Stimulated activated CD4-positive, alpha-beta T cell treated with anti-CD3 and anti-CD28 coated beads, Interleukin-15, amount 100 ng/mL, for 1 hour (primary cell): ENCODE measurements at places on chromosomes 3 and 15.

DNA sequence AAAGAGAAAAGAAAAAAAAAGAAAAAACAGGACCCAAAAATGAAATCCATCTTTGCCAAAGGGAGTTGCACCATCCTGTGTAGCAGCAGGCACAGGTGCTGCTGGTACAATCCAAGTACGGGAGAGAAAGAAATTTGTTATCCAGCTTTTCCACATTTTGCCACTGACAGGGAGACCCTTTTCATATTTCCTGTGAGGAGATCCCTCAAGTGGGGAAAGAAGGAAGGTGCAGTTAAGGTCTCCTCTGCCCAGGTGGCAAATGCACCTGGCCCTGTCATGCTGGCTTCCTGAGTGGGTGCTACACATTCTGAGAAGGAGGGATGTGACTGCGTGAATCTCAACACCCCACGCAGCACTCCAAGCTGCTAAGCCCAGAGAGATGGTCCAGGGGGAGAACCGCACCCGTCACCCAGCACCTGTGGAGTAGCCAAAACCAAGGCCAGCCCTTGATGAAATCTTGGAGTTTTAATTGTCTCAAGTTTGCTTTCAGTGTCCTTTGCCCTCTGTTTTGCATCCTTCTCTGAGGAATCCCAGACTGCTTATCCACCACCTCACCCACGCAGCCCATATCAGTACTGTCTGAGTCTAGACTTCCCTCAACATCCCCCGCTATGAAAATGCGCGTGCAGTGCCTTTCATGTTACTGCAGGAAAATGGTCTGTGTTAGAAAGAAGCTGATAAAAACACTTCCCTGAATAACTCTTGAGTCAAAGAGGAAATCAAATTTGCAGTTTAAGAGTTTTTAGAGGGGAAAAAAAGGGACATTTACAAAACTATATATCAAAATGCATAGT, 141.9 kb upstream of the THBS1 start:
- no peak for DNase-seq

DNA sequence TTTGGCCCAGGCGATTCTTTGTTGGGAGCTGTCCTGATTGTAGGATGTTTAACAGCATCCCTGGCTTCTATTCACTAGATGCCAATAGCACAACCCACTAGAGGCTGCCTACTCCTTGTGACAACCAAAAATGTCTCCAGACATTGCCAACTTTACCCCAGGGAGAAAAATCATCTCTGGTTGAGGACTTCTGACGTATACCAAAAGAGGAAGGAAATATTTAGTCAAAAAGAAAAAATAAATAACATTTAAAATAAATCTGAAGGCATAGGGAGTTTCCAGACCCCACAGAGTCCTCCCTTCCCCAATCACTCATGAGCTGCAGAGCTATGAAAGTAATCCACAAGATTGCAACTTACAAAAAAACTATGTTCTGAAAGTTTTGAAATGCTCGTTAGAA, 61.0 kb downstream of the MECOM start:
- no peak for DNase-seq

DNA sequence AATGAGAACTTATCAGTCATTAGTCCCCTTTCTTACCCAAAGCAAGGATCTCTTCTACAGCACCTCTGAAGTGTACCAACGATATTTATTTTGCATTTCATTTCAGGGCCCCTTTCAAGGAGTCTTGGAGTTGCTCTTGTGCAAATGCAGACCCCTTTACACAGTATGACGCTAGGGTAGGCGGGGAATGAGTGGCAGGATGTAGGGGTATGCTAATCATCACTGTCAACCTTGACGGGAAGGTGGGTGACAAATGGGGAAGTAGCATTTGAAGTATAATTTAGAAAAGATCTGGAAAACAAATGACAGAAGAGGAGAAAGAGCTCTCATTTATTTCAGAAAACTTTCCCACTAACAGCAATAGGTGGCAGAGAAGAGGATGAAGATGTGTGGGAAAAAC, 94.4 kb downstream of the LRRN1 start:
- DNase-seq, result no peak

DNA sequence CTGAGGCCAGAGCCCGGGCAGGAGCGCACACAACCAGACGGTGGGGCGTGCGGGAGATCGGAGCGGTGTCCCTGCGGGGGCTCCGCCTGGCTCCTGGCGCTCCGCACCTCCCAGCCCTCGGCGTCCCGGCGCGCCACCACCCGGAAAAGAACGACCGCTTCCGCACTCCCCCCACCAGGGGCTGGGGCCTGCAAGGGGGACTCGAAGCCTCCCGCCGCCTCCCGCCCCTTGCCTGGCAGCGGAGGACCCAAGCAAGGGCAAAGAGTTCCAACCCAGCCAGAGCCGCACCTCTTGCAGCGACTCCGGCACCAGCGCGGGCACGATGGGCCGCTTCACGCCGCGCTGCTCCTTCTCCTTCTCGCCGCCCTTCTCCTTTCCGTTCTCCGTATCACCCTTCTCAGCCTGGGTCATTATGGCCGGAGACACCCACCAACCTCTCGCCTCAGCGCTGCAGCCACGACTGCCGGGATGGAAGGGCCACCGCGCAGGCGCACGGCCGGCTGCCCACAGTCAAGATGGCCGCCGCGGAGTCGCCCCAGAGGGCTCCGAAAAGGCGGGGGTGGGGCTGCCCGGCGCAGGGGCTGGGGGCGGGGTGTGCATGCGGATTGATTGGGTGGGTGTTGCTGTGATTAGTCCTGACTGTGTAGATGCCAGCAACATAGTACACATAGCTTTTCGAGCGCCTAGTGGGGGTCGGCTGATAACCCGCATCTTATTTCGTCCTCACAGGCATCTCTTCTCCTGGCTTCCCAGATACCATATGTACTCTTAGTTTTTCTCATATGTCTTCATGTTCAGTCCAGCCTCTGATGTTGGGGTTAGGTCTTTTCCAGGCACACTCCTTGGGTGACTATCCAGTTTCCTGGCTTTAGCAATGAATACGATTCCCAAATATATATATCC, at the start of gene ACTR8:
TSS of gene ACTR8 (minus strand) at position 462 of the 903 bp plus-strand sequence. CDS start at position 411, 51 bp downstream.
- DNase-seq, result peak; percentile 80

DNA sequence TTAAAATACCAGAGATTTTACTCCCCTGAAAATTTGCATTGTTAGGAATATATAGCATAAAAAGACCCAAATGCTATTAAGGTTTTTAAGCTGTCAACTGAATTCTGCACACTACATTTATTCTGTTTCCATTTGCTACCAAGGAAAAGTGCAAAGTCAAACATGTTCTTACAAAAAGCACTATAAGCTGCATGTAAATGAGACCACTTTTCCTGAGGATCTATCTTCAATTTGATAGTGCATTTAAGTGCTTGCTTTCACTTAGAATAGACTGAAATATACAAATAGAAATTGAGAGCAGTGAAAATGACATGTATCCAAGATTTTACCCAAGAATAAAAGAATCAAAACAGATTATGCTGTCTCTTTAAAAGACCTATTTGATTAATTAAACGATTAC, 1216.2 kb downstream of the ROBO2 start:
- no peak for DNase-seq

DNA sequence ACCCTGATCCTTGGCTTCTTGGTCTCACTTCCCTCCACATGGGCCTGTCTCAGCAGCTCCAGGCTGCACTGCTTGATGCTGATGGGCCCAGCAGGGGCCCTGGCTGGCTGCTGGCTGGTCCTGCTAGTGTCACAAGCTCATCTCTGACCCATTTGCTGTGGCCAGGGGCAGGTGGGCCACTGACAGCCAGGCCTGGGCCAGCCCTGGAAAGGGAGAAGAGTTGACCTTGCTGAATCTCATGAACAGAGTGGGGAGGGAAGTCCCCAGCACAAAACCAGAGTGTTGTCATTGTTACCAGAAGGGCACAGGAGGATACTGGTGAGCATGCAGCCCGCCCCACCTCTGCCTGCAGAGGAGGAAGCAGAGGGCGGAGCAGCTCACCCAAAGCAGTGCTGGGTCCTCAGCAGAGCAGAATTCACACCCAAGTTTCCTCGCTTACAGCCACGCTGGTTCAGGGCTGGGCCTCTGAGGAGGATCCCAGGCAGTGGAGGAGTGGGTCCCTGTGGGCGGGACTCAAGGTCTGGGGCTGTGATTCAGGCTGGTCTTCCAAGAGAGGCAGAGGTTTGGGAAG, 7.6 kb upstream of the KLF15 start:
- no peak for DNase-seq

DNA sequence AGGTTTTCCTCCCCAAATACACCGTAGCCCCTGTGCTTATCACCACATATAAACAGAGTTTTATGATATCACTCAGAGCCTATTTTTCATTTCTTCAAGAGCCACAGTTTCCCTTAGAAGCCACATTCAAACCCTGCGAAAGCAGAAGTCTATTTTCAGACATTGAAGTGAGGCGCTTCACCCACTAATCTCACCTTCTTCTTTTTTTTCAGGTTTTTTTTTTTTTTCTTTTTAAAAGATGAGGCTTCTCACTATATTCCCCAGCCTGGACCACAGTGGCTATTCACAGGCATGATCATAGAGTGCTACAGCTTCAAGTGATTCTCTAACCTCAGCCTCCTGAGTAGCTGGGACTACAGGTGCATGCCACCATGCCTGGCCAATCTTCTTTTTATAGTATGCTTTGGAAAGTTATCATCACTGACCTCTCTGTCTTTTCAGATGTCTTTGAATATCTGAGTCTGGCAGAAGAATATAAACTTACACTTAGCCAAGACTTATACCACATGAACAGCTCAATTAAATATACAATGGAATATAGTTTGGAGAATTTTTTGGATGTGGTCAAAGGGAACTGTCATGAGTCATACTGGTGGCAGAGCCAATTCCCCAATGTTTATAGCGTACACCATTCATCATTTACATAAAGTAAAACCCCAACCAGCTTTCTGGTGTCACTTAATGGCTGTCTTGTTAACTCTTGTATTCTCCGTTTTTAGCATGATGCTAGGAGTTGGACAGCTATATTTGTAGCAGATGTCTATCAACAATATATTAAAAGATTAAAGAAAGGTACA, 59.7 kb upstream of the CCDC50 start:
- DNase-seq, result no peak

DNA sequence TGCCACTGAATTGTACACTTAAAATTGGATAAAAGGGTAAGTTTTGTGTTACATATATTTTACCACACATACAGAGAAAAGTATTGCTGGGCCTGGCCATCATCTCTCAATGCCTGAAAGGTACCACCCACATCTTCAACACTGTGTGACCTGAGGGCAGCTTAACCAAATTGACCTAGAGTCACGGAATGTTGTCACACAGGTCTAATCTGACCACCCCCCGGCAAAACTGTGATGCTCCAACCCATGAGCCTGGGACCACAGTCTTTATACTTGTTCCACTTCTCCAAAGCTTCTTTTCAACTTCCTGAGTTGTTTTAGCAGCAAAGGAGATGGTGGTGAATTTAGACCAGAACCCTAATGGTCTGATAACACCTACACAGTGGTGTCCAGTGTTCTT, 210.3 kb upstream of the TPM1 start:
- no peak for DNase-seq

- no peak for DNase-seq
These were observed 15.3 kb upstream of the FAM3D start for GRCh38 chr3:58681863-58682262.

DNA sequence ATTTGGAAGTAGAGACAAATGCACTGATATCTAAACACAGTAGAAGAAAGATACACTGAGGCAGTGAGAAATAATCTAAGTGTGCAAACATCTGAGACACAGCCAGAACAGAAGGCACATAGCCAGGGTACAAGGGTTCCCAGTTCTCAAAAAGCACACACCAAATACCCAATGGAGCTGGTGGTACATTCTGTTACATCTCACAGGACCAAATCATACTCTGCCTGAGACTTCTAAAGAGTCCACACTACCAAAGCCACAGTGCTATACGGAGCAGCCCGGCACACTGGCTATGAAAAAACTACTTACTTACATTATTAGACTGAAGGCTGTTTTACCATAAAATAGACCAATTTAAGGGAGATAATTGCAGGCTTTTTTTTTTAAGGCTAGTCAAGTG, 19.3 kb downstream of the CLPX start:
- no peak for DNase-seq

- no peak for DNase-seq
These were observed 23.8 kb upstream of the OXTR start for GRCh38 chr3:8793242-8793641.

- DNase-seq, result no peak
These were observed 955.7 kb downstream of the TUSC7 start for GRCh38 chr3:117665296-117665695.

DNA sequence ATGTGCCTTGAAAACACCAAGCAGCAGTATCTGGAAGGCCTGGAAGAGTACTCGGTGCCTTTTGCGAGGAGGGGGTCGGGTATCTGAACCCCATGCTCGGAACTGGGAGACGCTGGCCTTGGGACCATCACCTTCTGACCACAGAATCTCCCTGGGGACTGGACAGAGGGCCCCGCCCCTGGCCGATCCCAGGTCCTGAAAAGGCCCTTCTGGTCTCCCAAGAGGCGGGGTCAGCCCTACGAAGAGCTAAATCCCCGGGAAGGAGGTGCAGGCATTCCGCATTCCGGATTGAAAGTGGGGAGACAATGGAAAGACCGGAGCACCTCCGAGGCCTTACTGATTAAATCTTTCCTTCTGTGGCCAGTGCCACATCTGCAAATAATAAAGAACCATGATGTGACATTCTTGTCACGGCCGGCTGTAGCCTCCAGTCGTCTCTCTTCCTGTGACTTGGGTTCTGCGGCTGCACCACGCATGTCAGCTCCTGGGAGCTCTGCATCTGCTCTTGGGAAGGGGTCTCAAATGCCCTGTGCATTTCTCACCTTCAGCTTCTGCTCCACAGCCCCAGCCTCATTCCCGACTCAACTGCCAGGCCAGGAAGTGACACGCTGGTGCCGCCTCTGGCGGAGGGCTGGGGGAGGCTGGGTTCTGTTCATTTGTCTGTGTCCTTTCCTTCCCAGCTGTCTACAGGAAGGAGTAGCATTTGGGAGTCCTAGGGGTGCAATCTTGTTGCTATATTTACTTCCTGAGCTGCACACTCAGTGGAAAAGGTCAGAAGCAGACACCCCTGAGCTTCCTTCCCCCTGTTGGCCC, 173.5 kb downstream of the KLF13 start:
- DNase-seq, result no peak

DNA sequence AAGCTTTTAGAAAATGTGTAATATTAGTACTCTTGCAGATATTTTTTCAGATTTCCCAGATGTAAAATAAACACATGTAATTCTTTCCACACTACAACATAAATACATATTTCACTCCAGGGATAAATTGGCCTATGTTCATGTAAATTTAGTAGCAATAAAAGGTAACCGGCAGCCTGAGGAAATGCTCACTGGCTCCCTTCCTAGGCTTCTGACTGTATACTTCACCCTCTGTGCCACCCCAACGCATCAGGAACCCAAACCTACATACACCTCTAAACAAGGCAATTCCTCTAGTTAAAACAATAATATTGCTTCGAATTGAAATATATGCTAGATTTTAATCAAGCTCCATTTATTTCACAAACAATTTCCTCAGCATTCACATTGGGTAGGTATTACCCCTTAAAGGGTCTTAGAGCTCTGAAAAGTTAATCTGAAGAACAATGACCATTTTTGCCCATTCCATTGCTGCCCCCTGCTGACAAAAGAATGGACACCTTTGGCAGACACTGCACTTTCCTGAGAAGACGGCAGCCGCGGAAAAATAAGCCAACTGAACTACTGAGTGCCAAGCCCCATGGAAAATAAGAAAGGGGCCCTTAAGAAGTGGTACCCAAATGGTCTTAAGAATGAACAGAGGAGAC, 212.5 kb downstream of the OSBPL10 start:
- peak; percentile 11 for DNase-seq

- no peak for DNase-seq
These were observed 27.7 kb upstream of the PCOLCE2 start for GRCh38 chr3:142916605-142917004.

GRCh38 chr3:81581966-81582599, 179.4 kb downstream of the GBE1 start:
- no peak for DNase-seq

- DNase-seq, result no peak
These were observed 91.6 kb downstream of the LRRK1 start for GRCh38 chr15:101010781-101011180.

- no peak for DNase-seq
These were observed 40.2 kb downstream of the LRRK1 start for GRCh38 chr15:100959066-100960050.
